ENCODE measurements at places on chromosomes 2 and 18.

DNA sequence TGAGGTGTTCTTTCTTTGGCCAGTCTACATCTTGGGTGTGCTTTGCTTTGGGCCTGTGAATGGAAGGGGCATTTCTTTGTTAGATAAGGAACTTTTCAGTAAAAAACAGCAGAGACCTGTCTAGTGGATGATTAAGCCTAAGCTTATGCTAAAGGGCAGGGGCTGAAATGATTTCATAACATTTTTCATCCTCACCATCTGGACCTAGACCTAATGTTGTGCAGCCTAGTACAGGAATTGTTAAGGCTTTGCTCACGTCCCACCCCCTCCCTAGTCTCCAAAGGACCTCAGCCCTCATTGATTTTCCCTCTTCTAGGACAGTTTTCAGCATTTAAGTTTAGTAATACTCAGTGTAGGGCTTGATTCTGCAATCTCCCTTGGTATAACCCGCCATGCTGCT lies 111.8 kb downstream of the PRKCE start:
- DNase-seq: no peak

GRCh38 chr18:39845631-39846030 lies 2109.4 kb upstream of the PIK3C3 start:
- no peak for DNase-seq

DNA sequence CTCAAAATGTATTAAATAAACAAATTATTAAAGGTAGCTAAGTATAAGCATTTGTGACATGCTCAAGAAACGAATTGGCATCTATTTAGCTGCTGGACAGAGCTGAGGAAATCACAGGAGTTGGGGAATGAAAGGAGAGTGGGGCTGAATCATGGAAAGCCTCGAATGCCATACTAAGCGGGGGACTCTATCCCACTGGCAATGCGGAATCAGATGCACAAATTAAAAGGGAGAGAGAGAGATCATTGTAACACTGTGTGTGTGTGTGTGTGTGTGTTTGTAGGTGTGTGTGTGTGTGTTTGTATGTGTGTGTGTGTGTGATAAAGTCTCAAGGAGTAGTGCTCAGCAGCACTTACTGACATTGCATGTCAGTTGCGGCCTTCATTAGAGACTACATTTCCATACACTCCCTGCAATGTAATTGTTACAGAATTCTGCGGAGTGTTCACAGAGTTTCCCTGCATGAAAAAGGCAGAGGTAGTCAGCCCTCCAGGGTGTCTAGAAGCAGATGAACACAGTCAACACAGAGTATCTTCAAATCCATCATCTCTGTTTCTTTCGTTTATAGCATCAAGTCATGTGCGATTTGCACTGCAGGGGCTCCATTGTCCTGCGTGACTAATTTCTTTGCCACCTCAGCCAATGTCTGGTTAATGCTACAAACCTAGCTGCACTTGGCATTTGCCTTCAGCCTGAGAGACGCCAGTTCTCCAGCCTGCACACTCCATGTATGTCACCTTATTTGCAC lies 111.7 kb upstream of the CYRIA start:
- DNase-seq: no peak

GRCh38 chr18:65592435-65592834 lies 158.4 kb upstream of the CDH7 start:
- DNase-seq: no peak

DNA sequence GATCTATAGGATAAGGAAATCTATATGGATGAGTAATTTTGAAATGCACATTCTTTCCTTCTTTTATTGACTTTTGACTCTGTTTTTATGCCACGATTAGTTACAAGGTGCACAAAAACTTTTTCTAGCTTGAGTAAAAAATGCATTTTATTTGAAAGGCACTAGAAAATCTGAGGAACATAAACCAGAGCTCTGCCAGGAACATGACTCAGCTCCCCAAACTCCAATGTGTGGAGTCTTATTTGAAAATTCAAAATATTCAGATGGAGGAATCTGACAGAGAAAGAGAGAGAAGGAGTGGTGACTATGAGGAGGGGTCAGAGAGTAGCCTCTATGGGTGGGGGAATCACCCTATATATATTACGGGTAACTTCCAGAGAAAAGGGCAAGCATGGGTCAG lies 231.0 kb downstream of the DCC start:
- DNase-seq: no peak

GRCh38 chr18:35451032-35451431 lies 46.7 kb downstream of the INO80C start:
- no peak for DNase-seq

DNA sequence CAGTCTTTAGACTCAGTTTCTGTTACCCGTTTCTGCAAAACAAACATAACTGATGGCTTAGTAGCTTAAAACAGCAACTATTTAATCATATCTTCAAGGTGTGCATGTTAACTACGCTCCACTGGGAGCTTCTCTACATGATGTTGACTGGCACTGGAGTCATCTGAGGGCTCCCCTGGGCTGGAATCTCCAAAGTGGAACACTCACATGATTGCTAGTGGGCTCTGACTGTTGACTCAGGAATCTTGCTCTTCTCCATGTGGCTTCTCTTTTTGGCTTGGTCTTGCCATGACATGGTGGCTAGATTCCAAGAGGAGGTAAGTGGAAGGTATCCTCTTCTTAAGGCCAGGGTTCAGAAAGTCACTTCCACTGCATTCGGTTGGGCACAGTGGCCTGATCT lies 160.8 kb downstream of the PMAIP1 start:
- no peak for DNase-seq

GRCh38 chr18:7923105-7923504 lies 356.0 kb downstream of the PTPRM start:
- DNase-seq: no peak

GRCh38 chr2:209141142-209141541 lies 282.7 kb upstream of the MAP2 start:
- DNase-seq: no peak

- no peak for DNase-seq
Measured at GRCh38 chr2:105609746-105610402, 134.8 kb upstream of the NCK2 start.

DNA sequence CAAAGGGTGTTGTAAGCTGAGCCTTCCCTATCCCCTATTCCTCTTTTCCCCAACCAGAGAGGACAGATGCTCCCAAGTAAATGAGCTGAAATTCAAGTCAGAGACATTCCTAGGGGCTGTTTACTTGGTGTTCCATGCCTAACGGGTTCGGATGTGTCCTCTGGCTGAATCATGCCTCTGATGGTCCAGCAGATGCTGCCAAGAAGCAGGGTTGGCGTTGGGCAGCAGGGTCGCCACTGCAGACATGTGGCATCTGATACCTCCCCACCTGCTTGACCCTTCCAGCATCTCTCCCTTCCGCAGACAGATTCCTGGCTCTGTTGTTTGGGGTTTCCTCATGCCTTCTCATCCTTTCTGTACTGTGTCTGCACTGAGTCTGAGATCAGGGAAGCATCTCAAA lies 108.3 kb downstream of the HNRNPLL start:
- no peak for DNase-seq

GRCh38 chr18:48948112-48949049 lies 2.4 kb downstream of the SMAD7 start:
- DNase-seq: no peak

DNA sequence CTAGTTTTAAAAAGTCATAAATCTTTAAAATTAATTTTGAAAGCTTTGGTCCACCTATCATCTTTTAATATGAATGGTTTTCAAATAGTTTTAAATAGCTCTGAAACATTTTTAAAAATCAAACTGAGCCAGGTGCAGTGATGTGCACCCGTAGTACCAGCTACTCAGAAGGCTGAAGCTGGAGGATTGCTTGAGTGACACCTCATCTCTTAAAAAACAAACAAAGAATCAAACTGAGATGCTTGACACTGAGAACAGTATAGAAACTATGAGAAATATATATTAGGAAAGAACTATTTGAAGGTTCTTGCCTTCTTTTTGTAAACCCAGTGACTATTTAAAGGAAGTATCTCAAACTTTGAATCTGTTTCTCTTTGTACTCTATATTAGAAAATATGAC lies 67.4 kb downstream of the BARD1 start:
- no peak for DNase-seq

GRCh38 chr18:30163573-30163972 lies 879.0 kb downstream of the DSC3 start:
- no peak for DNase-seq

DNA sequence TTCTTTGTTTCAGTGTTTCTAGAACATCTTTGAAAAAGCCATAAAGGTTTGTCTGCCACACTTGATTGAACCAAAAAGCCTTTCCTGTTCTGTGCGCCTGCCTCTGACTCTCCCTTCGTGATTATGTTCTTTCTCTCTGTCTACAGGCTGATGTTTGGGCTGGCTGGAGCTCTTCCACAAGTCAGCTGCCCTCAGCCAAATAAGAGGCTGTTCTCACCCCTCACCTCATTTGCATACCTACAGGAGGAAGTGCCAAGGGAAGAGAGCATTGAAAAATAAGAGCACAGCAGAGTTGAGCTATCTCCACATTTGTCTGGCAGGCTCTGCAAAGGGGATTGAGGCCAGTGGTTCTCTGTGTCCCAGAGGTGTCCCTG lies 15.8 kb downstream of the INPP5D start:
- DNase-seq: no peak

GRCh38 chr2:23550553-23550952 lies 165.6 kb downstream of the KLHL29 start:
- no peak for DNase-seq

GRCh38 chr2:186637497-186637800 lies 47.6 kb downstream of the ITGAV start:
- no peak for DNase-seq

- no peak for DNase-seq
Measured at GRCh38 chr2:153287109-153287801, 191.3 kb downstream of the RPRM start.

DNA sequence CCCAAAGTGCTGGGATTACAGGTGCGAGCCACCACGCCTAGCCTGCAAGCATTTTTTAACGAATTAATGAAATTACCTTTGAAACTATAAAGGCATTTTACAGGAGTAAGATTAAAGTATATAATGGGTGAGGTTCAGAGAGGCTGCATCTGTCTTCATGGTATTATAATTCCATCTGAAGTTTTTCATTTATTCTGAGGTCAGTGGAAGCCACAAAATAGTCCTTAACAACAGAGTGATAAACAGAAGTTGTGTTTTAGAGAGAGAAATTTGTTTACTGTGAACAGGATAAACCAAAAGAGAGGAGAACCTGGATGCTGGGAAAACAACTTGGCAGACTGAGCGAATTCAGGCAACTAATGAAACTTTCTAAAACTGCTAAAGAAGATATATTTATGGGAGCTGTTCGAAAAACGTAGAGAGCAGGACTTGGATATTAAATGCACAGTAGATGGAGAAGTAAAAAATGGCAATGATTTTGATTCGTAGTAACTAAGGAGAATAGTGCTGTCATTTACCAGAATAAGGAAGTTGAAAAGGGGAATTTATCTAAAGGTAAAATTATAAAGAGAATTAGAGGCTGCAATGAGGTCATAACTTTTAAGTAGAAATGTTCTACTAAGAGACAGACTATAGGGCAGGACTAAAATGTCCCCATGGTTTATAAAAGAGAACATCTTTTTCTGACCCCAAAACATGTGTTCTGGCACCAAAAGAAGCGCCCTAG lies 37.9 kb upstream of the ITGA4 start:
- DNase-seq: no peak

GRCh38 chr18:46035696-46036680 lies 36.1 kb downstream of the PSTPIP2 start:
- DNase-seq: no peak

- DNase-seq: no peak
Measured at GRCh38 chr2:176383836-176384442, 114.7 kb downstream of the MTX2 start.

DNA sequence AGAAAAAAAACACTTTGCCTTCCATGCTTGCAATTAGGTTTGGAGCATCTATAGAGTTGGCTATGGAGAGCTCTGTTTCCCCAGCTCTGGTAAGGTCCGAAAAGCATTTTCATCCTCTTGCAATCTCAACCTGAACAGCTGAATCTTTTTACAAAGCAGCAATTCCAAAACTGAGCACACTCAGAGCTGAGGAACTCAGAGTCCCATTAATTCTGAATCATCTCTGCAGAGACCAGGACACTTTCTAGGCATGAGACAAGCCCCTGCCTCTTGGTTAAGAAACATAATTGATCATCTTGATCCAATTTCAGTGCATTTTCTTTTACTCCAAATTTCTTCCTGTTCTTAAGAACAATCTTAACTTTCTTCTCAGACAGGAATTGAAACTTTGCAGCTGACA lies 4.2 kb downstream of the CNGA3 start:
- no peak for DNase-seq

DNA sequence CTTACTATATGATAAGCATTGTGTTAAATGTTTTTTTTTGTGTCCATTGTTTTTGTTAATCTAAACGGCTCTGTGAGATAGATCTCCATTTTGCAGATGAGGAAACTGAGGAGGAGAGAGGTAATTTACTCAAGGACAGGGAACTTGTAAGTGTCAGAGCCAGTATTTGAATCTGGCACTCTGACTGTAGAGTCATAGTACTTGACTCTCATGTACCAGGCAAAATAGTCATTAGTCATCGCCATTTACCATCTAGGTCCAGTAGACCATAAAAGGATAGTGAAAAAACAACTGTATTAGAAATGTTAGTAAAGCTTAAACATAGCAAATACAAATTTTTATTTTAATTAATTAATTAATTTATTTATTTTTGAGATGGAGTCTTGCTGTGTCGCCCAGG lies 4.8 kb downstream of the PSMD14 start:
- no peak for DNase-seq

DNA sequence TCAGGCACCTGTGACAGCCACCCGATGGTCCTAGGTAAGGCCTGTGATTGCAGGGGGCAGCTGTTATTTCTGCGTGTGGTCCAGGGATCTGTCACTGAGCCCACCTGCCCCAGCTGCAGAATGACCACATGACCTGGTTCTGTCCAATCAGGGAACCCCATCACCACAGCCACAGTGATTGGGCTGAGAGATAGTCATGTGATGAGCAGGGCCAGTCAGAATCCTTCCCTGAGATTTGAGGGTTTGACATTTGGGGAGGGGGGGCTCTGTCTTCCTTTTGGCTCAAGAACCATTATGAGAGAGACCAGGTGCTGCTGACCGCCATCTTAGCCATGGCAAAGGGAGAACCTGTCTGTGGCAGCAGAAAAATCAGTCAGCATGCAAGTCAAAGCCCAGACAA lies 147.2 kb downstream of the SMAD7 start:
- no peak for DNase-seq

DNA sequence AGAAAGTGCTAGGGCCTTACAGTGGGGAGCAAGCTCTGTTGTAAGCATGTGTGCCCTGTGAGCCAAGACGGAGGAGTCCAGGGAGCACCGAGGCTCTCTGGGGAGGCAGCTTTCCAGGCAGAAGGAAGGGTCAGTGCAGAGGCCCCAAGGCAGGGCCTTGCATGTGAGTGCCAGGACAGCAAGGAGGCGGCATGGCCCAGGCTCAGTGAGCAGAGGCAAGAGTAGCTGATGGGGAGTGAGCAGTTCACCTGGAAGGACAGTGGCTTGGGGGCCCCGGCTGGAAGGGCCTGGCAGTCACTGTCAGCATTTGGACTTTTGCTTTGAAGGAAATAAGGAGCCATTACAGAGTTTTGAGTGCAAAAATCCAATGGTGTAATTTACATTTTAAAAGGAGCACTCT lies 223.8 kb upstream of the RAB12 start:
- no peak for DNase-seq

DNA sequence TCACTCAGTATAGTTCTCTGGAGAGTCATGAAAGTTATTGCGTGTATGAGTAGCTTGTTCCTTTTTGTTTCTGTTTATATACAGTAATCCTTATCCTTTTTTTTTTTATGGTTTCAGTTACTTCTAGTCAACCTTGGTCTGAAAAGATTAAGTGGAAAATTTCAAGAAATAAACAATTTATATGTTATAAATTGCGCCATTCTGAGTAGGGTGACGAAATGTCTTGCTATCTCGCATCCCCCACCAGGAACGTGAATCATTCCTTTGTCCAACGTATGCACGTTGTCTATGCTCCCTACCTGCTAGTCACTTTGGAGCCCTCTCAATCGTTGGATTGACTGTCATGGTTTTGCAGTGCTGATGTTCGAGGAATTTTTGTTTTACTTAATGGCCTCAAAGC lies 60.4 kb downstream of the FAM117B start:
- DNase-seq: no peak
